Activated naive CD4-positive, alpha-beta T cell treated with anti-CD3 and anti-CD28 coated beads for 36 hours (primary cell): ENCODE measurements at places on chromosomes 11 and 22.

GRCh38 chr22:49992921-49993648 is 19.5 kb downstream of the IL17REL start:
- DNase-seq, result peak; percentile 85

GRCh38 chr11:62419943-62420342 is 1.1 kb downstream of the SCGB1A1 start:
- no peak for DNase-seq

DNA sequence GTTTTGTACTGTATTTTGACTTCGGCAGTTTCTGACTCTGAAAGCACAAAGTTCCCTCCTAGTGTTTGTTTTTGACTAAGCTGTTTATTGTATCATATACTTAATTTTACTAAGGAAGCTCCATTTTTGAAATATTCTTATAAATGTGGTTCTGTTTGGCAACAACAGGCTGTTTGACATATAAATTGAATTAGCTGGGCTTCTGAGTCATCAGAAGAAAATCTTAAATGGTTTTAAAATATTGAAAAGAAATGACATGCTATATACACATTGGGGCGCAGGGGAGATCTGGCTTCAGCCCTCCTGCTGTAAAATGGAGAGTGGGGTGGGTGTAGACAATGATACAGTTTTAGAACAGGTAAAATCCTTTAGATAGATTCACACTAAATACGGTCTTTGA is 38.6 kb downstream of the SHISA8 start:
- DNase-seq, result no peak

GRCh38 chr22:18906896-18907295 is 776 bp downstream of the DGCR6 start:
- no peak for DNase-seq

DNA sequence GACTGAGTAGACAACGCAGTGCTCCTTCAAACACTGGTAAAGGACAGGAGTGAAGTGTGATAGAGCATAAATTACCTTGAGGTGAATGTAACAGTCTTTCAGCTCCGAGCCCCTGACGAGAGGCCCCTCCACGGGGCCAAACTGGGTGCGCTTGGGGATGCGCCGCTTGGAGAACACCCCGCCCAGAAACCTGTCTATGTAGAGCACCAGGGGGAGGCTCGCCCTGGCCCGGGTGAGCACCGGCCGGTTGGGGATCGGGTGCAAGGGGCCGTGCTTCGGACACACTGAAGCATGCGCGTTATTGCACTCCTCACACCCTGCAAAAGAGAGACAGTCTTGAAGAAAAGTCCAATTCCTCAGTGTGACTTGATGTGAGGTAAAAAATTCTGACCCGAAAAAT is 49.3 kb upstream of the NFRKB start:
- no peak for DNase-seq

DNA sequence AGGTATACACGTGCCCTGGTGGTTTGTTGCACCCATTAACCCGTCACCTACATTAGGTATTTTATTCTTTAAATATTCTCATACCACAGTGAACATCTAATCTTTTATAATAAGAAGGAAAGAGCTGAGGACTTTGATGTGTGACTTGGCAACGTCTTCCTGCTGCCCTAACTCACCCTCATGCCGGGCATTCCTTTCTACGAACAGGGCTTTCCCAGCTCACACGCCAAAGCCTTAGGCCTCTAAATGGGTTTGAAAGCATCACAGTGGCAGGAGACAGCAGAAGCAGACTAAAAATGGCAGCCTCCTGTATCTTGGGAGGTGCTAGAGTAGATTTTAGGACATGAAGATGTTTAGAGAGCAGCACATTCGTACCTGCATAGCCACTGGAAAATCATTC is 52.6 kb downstream of the CLTCL1 start:
- no peak for DNase-seq

- DNase-seq, result no peak
These were observed 19.5 kb upstream of the WNT7B start for GRCh38 chr22:45996241-45997076.
